ENCODE measurements at places on chromosomes 1 and 21.

- DNase-seq = no peak
These were observed 301.0 kb downstream of the TTLL7 start for GRCh38 chr1:83697961-83698360.

DNA sequence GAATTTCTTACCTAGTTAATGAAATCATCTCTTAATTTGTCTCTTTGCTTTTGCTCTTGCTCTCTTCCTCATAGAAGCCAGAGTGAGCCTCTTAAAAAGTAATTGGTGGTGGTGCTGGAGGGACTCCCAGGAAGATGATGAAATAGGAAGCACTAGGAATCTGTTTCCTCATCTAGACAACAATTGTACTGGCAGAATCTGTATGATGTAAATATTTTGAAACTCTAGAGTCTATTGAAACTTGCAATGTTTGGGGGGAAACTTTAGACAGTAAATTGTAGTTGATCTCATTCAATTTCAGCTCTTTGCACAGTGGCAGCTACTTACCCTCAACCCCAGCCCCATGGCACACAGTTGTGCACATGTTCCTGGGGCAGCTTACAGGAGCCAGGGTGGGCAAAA lies 10.6 kb downstream of the RGSL1 start:
- peak; percentile 4 for DNase-seq

GRCh38 chr1:91916811-91917460 lies 31.0 kb upstream of the TGFBR3 start:
- no peak for DNase-seq

DNA sequence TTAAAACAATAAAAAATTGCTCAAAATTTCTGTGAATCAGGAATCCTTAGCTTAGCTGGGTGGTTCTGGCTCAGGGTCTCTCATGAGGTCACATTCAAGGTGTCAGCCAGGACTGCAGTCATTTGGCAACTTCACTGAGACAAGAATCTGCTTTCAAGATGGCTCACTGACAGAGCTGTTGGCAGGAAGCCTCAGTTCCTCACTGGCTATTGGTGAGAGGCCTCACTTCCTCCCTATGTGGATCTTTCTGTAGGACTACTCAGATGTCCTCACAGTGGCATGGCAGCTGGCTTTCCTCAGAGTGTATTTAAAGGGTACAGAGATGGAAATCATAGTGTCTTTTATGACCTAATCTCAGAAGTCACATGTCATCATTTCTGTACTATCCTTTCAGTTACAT lies 785.7 kb downstream of the ADGRL2 start:
- no peak for DNase-seq

- no peak for DNase-seq
These were observed 121.9 kb downstream of the GRIK3 start for GRCh38 chr1:36912365-36912865.

DNA sequence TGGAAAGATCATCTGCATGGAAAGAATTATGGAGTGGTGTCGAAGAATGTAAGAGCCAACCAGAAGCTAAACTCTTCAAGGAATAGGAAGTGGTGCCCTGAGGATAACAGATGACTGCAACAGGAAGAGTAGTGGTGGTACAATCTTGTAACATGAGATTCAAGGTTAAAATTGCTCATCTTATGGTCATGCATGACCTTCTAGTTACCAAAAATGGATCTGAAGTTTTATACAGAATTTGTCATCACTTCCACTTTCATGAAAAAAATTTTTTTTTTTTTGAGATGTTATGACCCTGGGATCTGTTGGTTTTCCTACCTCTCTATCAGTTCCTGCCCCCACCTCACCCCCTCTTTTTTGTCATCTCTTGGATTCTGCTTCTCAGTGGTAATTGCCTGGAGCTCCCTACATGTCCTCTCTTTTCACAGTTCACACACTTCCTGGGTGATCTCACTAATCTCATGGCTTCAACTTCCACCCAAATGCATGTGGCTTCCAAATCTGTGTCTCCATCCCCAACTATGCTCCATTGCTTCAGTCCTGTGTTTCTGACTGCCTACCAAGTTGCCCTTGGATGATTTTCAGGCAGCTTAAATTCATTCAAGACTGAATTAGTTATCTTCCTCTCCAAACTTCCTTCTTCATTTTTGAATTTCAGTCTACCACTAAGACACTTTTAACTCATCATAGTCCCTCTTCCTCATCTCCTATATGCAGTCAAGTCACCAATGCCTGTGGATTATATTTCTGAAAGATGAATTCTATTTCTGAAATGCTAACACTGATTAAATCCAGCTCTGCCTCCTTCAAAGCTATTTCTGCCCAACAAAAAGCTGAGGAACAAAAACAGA lies 48.4 kb downstream of the SLAMF6 start:
- no peak for DNase-seq

GRCh38 chr1:150444232-150444631 lies 43.0 kb upstream of the TARS2 start:
- DNase-seq = no peak

DNA sequence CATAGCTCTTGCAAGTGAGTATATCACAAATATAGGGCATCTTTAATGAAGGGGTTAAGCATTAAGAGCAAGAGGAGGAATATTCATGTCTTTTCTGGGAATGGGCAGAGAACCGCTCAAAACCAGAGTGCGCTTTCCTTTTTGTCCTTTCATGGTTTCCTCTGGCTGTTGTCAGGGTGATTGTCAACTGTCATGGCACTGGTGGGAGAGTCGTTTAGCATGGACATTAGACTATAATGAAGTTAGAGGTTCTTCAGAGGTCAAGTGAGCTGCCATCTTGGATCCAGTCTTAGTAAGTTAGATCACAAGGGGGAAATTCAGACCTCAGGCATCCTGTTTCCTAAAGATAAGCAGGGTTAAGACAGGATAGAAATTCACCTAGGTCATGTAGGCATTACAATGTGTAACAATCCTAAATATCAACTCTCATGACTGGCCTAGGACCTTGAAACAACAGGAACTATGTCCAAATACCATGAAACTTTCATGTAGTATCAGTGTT lies 12.1 kb upstream of the COA6 start:
- DNase-seq = no peak

All from foreskin fibroblast (primary cell).